Subcutaneous preadipocyte (primary cell): ENCODE measurements at places on chromosomes 1 and 21. TPM values are rescaled to one million over a fixed set of nuclear protein-coding genes. Genes with fewer than 3 reads are reported as not detected.

Gene EFNA1
- 0.37 TPM in 1 of 2 replicates, not detected in the other for total RNA-seq

Gene GRIK3
- total RNA-seq, result not detected in 2 replicates

Gene CYP4Z1
- not detected in 2 replicates for total RNA-seq

Gene STIL
- 9.6 and 23.1 TPM in 2 replicates for total RNA-seq

Gene GPR25
- not detected in 2 replicates for total RNA-seq

Gene ABL2
- total RNA-seq, result 97.0 and 121 TPM in 2 replicates

Gene OR6K3
- total RNA-seq, result not detected in 2 replicates

Gene CROCC
- total RNA-seq, result 15.8 and 16.5 TPM in 2 replicates

Gene LCE2A
- total RNA-seq, result not detected in 2 replicates

Gene ANGPTL3
- total RNA-seq, result under 0.01 TPM in 1 of 2 replicates, not detected in the other

Gene LCE1B
- not detected in 2 replicates for total RNA-seq

Gene CATSPERE
- total RNA-seq, result 0.78 and 1.5 TPM in 2 replicates

Gene SELENBP1
- 25.0 and 31.6 TPM in 2 replicates for total RNA-seq

Gene LIN28A
- not detected in 2 replicates for total RNA-seq

Gene KRTAP6-3
- total RNA-seq, result not detected in 2 replicates

Gene CFAP126
- total RNA-seq, result not detected in 2 replicates

Gene ADORA1
- total RNA-seq, result 0.37 and 0.59 TPM in 2 replicates

Gene UBASH3A
- total RNA-seq, result not detected in 2 replicates

Gene KLHL17
- total RNA-seq, result 4.8 and 9.2 TPM in 2 replicates

Gene SASS6
- total RNA-seq, result 2.9 and 5.3 TPM in 2 replicates

Gene CSF3R
- not detected in 2 replicates for total RNA-seq

Gene RBM34
- total RNA-seq, result 41.4 and 41.5 TPM in 2 replicates

Gene NRAS
- 56.6 and 87.2 TPM in 2 replicates for total RNA-seq

Gene KCNN3
- total RNA-seq, result under 0.01 TPM in 1 of 2 replicates, not detected in the other

Gene LCA5L
- total RNA-seq, result 1.2 and 1.5 TPM in 2 replicates

Gene IRF6
- total RNA-seq, result not detected in 2 replicates

Gene FALEC
- not detected in 2 replicates for total RNA-seq

Gene TACSTD2
- total RNA-seq, result under 0.01 and 0.20 TPM in 2 replicates

Gene SMIM11
- 12.3 and 15.1 TPM in 2 replicates for total RNA-seq

Gene FH
- 185 and 200 TPM in 2 replicates for total RNA-seq

Gene TAS1R1
- under 0.01 TPM in 1 of 2 replicates, not detected in the other for total RNA-seq

Gene OR2L2
- total RNA-seq, result under 0.01 TPM in 1 of 2 replicates, not detected in the other

Gene CDA
- 2.0 and 2.6 TPM in 2 replicates for total RNA-seq

Gene FAM229A
- 1.4 and 1.8 TPM in 2 replicates for total RNA-seq

Gene C1QB
- total RNA-seq, result not detected in 2 replicates

Gene PRDM16
- total RNA-seq, result 0.37 and 1.6 TPM in 2 replicates

Gene FMOD
- 0.59 and 3.3 TPM in 2 replicates for total RNA-seq

Gene TNNI3K
- 0.37 and 0.39 TPM in 2 replicates for total RNA-seq

Gene MPL
- not detected in 2 replicates for total RNA-seq

Gene CLDN14
- not detected in 2 replicates for total RNA-seq

Gene KIF21B
- under 0.01 TPM in 2 replicates for total RNA-seq

Gene BEST4
- total RNA-seq, result not detected in 2 replicates
